ENCODE measurements at places on chromosomes 13 and 19. TPM values are rescaled to one million over a fixed set of nuclear protein-coding genes. Genes with fewer than 3 reads are reported as not detected.

The SLC44A2 gene
- 56.5 TPM for total RNA-seq

The BEST2 gene
- total RNA-seq = not detected

The RUVBL2 gene
- total RNA-seq = 350 TPM

The ACP7 gene
- total RNA-seq = 0.45 TPM

The SERPINE3 gene
- total RNA-seq = not detected

The PTGER1 gene
- total RNA-seq = 2.5 TPM

The DHX34 gene
- 13.7 TPM for total RNA-seq

The ZNF665 gene
- 2.1 TPM for total RNA-seq

The PROSER3 gene
- total RNA-seq = 8.5 TPM

The ZNF585A gene
- total RNA-seq = 3.2 TPM

The CYP4F11 gene
- not detected for total RNA-seq

The ZNF132 gene
- 2.1 TPM for total RNA-seq

The LRRC63 gene
- total RNA-seq = 0.15 TPM

The PRR22 gene
- total RNA-seq = 0.59 TPM

The LHFPL6 gene
- total RNA-seq = 14.0 TPM
